ENCODE measurements at places on chromosomes 16 and 17. TPM values are rescaled to one million over a fixed set of nuclear protein-coding genes. Genes with fewer than 3 reads are reported as not detected.

DNA sequence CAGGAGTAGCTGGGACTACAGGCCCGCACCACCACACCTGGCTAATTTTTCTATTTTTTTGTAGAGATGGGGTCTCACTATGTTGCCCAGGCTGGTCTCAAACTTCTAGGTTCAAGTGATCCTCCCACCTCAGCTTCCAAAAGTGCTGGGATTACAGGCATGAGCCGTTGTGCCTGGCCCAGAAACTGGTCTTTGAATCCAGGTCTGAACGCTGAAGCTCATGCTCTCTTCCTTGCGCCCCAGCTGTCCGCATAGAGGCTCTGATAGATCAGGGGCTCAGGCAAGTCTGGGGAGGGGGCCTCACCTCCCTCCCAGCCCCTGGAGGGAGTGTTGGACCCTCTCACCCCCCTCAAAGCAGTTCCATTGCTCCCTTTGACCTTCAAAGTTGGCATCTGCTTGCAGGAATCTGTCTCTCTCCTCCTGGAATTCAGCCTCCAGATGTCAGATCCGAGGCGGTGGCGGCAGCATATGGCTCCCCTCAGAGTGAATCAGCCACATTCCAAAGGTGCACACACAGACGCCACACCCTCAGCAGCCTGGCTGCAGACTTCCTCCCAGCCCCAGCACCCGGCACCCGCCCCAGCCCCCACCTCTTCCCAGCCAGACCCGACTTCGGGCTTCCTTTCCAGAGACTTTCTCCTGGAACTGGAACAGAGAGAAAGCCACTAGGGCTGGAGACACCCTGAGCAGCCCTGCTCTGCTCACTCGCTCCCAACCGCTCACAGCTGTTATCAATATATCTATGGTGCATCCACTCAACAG is 16.9 kb upstream of the GLIS2 start:
- no peak for DNase-seq

GRCh38 chr17:44492706-44493272 is 10.4 kb downstream of the GPATCH8 start:
- no peak for DNase-seq

GRCh38 chr17:78144147-78144719 is 2.0 kb upstream of the C17orf99 start:
- peak; percentile 87 for DNase-seq

- peak; percentile 79 for DNase-seq
Measured at GRCh38 chr16:53090591-53091411, 36.0 kb downstream of the CHD9 start.

Gene PRSS36
- total RNA-seq, result 65.3 TPM
